ENCODE measurements at places on chromosomes 13 and 19. TPM values are rescaled to one million over a fixed set of nuclear protein-coding genes. Genes with fewer than 3 reads are reported as not detected.

ZNF626 gene
- total RNA-seq: 10.4 TPM

ZNF443 gene
- 3.2 TPM for total RNA-seq

RAB20 gene
- 1.3 TPM for total RNA-seq

KCNN1 gene
- total RNA-seq: not detected

ADPRHL1 gene
- total RNA-seq: 2.8 TPM

DCT gene
- not detected for total RNA-seq

SLITRK6 gene
- 2.3 TPM for total RNA-seq

Measured in MG63 (cell line).